ENCODE measurements at places on chromosomes 7 and 10. TPM values are rescaled to one million over a fixed set of nuclear protein-coding genes. Genes with fewer than 3 reads are reported as not detected.

The PON1 gene
- not detected for total RNA-seq

The FEZF1 gene
- total RNA-seq, result not detected

The TPK1 gene
- total RNA-seq, result 1.2 TPM

The CALD1 gene
- total RNA-seq, result 140 TPM

The KLF14 gene
- total RNA-seq, result 0.14 TPM

The HOXA7 gene
- total RNA-seq, result 27.9 TPM

The MKI67 gene
- total RNA-seq, result 44.9 TPM

The IFIT2 gene
- 1.7 TPM for total RNA-seq

The CCDC172 gene
- not detected for total RNA-seq

The FGFBP3 gene
- total RNA-seq, result 1.2 TPM

The RSPH10B2 gene
- 0.07 TPM for total RNA-seq

The TMEM273 gene
- total RNA-seq, result not detected

The LRRC18 gene
- not detected for total RNA-seq

The AOC1 gene
- 2.8 TPM for total RNA-seq
